Tibial artery (tissue), 4 donors: ENCODE measurements at places on chromosomes 5 and 9.

- no peak for DNase-seq
Measured at GRCh38 chr5:154587123-154588026, 109.3 kb upstream of the HAND1 start.

- DNase-seq, result peak; percentile 44
Measured at GRCh38 chr5:133385346-133385745, 227.0 kb downstream of the FSTL4 start.

GRCh38 chr9:94159069-94159939, 75.0 kb downstream of the PTPDC1 start:
- no peak for DNase-seq

DNA sequence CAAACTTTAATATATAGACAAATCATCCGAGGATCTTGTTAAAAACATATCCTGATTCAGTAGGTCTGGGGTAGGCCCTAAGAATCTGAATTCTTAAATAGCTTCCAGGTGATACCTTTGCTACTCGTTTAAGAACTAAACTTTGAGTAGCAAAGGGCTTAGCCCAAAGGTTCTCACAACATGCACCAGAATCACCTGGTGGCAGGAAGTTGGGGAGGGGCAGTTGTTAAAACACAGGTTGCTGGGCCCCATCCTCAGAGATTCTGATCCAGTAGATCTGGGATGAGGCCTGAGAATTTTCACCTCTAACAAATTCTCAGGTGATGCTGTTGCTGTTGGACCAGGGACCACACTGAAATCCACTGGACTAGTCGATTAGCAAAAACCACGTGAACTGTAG, 20.0 kb upstream of the RGMB start:
- DNase-seq, result no peak

DNA sequence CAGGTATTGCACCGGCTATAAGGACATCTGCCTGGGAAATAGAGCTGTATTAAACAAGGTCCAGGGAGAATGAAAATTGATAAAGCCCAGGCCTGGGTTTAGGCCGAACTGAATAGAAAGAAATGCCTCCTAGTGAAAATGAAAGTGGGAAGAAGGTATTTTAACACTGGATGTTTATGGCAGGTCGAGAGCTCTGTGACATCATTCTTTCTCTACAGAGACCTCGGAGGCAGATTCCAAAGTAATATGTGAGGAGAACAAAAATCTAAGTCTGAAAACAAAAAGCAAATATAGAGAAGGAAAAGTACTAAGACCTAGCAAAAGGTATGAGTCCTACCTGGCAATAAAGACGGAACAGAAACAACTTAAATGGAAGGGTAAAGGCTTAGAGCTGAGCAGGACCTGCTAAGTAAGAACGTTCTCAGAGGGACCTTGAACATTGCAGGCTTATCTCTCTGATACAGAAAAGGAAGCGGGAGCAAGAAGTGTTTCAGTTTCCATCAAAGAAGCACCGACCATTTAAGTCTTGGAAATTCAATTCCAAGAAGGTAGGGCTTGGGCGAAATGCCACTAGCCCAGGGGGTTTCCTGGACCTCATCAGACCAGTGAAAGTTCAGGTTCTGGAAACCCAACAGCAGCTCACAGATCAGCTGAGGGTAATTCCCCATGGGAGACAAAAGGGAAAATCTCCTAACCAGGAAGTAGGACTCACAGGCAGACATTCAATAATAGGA, 80.0 kb downstream of the SUSD1 start:
- DNase-seq, result no peak

DNA sequence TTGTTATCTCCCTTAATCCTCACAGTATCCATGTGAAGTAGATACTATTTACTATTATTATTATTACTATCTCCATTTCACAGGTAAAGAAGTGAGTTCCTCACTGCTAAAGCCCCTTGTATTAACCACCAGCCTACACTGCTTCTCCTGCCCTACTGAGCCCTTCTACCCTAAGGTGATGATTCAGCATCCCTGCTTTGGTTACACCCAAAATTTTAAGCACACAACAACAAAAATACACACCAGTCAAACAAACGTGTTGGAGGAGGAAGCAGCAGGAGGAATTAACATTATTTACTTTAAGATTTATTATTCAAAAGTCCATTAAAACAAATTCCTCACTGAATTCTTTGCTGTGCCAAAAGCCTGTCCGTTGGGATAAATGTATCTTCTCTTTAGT, 370.2 kb upstream of the BRINP1 start:
- no peak for DNase-seq

DNA sequence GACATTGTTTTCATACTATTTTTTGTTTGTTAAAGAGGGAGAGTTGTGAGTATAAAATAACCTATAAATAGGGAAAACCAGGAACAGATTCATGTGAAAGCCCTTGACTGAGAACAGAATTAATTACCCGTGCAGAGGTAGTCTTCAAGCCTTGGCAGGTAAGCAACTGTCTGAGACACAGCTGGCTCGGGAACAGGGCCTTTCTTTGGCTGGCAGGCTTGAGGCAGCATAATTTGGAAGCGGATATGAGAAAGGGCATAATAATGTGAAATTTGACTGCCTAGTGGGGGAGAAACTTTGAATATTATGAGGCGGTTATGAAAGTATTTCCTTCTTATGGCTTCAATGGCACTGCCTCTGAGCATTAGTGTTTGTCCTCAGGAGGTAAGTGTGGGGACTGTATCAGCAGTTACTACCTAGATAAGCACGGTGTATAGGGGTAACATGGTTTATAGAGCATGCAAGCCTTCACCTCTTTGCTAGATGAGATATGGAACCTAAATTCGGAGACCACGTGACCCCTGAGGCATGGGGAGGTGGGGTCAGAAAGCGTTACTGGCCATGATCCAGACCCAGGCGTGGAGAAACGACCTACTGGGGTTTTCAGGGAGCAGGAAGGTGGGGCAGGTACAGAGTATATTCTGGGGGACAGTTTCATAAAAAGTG, 210.2 kb upstream of the GAS1 start:
- no peak for DNase-seq

GRCh38 chr5:95940758-95941682, 20.6 kb downstream of the ELL2 start:
- no peak for DNase-seq
